ENCODE measurements at places on chromosomes 5 and 9. TPM values are rescaled to one million over a fixed set of nuclear protein-coding genes. Genes with fewer than 3 reads are reported as not detected.

- DNase-seq, result no peak
Measured at GRCh38 chr5:56175021-56175420, 58.1 kb downstream of the ANKRD55 start.

- no peak for DNase-seq
Measured at GRCh38 chr9:6656614-6657300, 11.2 kb upstream of the GLDC start.

DNA sequence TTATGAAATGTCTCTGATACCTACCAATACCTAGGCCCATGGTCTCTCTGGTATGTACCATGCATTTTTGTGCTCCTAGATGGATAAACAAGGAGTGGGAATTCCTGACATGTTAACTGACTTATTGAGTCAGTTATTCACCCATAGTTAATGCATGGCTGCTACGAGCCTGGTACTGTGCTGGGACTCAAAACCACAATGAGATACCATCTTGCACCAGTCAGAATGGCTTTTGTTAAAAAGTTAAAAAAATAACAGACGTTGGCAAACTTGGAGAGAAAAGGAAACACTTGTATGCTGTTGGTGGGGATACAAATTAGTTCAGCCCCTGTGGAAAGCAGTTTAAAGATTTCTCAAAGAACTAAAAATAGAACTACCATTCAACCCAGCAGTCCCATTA is 293.8 kb downstream of the OSTF1 start:
- no peak for DNase-seq

- DNase-seq, result no peak
Measured at GRCh38 chr5:109859537-109859936, 169.8 kb downstream of the MAN2A1 start.

- DNase-seq, result no peak
Measured at GRCh38 chr9:81182431-81182830, 506.9 kb downstream of the TLE1 start.

The ACOT12 gene
- 4.6 TPM for total RNA-seq
